ENCODE measurements at places on chromosomes 13 and 19. TPM values are rescaled to one million over a fixed set of nuclear protein-coding genes. Genes with fewer than 3 reads are reported as not detected.

The UNC13A gene
- not detected for total RNA-seq

The CD37 gene
- total RNA-seq: 6.5 TPM

The ZNF208 gene
- 25.5 TPM for total RNA-seq

The TIMM29 gene
- total RNA-seq: 17.4 TPM

DNA sequence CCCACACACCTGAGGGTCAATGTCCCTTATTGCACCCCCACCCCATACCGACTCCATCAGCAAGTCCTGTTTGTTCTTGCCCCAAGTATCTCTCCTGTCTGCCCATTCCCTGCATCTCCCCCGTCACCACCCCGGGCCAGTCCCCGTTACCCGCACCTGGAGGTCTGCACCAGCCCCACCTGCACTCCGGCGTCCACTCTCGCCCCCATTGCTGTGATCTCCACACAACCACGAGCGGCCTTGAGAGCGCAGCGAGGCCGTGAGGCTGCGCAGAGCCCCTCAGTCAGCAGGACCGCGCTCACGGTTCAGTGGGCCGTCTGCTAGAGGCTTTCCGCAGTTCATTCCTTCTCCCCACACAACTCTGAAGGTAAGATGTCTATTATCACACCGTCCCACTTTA lies 152.8 kb downstream of the KATNAL1 start:
- no peak for DNase-seq

GRCh38 chr13:49690133-49690994 lies 922 bp downstream of the EBPL start:
- DNase-seq: no peak

- DNase-seq: no peak
These were observed 11.5 kb downstream of the S1PR2 start for GRCh38 chr19:10219678-10220077.

DNA sequence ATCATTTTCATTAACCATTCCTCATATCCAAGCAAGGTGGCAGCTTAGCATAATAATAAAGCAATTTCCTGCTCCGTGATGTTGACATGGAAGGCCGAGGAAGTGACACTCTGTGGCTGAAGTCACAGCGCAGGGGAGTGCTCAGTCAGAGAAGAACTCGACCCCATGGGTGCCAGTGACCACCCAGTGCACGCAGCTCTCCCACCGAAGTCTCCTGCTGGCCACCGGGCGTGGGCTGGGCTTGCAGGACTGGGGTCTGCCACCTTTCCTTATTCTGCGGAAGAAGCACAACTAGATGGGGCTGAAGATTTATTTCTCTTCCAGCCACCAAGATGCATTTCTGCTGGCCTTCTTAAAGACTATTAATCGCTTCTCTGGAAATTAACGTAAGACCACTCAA lies 132.1 kb upstream of the SPACA7 start:
- DNase-seq: no peak

DNA sequence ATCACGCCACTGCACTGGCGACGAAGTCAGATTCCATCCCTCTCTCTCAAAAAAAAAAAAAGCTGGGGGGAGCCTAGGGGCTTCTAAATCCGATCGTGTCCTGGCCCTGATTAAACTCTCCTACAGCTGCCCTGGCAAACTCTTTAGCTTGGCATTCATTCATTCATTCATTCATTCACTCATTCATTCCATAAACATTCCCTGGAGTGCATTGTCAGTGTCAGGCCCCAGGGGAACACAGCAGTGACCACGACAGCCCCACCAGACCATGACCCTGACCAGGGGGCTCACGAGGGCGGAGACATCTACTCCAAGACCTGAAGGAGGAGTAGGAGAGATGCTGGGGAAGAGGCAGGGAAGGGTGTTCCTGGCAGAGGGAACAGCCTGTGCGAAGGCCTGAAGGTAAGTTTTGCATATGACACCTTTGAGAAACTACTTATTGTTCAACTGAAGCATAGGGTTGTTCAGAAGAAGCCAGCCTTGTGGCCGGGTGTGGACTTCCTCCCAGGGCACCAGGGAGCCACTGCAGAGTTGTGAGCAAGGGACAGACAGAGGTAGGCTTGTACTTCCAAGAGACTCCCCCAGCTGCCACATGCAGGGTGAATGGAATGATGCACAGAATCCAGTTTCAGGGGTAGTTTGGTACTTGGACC lies 24.5 kb downstream of the CEACAM16 start:
- DNase-seq: no peak

DNA sequence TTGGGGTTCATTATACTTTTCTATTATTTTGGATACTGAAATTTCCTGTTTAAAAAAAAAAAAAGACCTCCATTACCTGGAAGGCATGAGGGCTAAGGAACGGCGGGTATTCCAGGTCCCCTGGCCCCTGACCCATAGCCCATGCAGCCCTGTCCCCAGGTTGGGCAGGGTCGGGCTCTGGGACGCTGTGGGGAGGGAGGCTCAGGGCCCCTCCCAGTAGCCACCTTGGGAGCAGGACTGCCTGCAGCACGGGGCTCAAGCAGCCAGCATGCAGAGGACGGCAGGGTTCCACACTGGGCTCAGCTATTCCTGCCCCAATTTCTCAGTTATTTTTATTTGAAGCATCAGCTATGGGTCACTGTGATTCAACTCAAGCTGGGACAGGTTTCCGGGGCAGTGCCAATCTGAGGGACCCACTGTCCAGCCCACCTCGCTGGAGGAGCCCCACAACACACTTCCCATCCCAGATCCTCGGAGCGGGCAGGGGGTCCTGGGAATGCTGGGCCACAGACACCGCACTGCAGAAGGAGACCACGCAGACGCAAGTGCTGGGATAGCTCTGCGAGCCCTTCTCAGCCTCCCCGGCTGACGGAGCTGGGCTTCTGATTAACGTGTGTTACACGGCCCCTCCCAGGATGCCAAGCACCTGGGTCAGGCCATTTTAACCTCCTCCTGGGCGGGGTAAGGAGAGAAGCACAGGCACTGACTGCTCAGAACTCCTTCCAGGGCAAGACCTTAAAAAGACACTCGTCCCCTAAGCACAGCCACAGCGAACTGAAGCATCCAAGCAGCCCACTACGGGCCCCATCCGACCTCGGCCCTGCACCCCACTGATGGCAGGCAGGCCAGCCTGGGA lies 60.1 kb downstream of the PEPD start:
- DNase-seq: no peak

DNA sequence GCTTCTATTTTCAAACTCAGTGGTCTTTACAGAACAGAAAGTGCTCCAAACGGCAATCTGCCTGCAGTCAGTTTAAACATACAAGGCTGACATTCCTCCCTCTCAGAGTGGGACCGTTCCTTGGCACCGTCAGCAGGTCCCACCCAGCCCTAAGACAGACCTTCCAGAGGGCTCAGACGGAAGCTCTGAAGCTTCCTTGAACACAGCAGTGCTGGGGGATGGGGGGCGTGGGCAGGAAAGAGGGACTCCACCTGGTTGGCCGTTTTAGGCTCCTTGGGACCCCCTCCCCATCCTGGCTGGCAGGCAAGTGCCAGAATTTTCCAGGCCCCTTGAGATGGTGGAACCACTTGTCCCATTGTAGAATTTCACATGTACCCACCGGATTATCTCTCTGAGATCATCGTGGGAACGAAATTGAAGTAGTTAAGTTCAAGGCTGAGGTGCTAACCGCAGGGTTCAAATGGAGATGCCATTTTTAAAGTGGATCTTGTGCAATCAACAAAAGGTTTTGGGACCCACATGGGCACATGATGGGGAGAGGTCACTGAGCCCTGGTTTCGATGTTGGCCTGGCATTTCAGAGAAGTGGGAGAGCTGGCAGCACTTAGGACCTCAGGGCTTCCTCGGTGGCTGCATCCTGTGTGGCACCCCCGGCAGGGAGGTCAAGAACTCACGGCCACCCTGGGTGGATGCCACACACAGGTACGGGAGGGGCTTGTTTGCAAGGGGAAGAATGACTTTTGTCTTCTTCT lies 46.2 kb downstream of the KLF2 start:
- peak; percentile 33 for DNase-seq

DNA sequence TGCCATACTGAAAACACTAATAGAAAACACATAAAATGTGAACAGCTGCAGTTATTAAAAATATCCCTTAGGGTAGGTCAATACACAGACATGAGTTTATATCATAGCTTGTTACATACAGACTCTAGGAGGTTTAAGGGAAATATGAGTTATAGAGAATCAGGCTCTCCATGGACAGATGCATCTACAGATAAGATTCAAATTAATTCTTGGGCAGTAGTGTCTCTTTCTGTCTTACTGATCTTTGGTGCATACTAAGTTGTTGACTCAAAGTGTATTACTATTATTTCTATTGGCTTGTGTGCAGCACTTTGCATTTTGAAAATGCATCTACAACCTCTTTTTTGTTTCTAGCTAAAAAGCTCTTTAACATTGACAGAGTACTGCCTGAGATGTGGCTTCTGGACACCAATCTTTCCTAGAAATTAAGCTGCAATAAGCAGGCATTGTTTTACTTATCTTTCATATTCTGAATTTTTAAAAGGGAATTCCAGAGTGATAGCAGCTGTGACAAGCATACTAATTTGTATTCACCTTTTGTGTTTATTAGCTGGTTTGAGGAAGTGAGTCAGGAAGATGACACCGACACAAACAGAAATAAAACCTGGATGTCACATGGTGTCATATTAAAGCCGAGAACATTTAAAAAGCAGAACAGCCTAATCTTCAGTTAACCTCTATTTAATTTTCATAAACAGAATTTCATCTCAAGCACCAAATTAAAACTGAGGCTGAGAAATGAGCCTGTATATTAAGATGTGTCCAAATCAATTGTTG lies 399.0 kb downstream of the PCDH9 start:
- no peak for DNase-seq

DNA sequence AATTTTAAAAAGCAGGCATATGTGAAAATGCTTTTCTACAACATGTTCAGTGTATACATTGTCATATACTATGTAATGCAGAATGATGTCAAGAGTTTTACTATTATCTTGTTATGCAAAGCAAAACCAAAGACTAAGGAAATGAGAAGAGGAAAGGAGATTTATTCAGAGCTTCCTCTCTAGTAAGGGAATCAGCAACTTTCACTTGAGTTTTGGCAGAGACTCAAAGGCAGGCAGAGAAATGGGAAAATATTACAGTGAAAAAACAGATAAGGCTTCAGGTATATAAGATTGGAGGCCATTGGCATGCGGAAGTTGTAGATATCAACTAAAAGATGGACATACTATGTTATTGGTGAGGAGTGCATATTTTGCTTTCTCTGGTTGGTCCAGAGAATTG lies 512.0 kb upstream of the PCDH20 start:
- no peak for DNase-seq

DNA sequence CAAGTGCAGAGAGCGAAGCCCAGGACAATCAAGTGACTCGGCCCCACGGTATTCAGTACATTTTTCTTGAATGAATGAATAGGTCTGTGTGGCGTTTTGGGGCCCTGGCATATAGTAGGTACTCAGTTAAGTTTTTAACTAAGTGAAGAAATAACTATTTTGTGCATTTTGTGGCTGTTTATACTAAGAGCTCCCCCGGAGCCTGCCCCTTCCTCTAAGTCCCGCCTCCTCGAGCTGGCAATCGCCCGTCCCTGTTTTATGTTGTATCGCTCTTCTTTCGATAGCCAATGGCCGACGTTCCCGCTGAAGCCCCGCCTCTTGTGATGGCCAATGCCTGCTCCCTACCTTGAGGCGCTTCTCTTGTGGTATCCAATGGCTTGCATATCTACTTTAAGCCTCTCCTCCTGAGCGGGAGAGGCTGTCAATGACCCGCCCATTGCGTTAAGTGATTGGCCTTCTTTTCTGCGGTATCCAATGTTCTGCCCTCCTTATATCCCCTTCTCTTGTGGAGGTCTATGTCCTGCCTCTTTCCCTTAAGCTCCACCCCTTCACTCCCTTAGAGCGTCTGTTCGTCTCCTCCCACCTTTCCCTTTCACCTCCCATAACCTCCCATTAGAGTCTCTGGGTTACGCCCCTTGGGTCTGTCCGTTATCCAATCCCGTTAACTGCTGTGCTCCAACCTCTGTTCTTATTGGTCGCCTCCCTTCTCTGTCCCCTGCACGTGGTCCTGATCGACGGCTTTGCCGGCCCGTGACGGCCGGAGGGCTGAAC lies 509 bp upstream of the HDGFL2 start:
- DNase-seq: peak; percentile 98

DNA sequence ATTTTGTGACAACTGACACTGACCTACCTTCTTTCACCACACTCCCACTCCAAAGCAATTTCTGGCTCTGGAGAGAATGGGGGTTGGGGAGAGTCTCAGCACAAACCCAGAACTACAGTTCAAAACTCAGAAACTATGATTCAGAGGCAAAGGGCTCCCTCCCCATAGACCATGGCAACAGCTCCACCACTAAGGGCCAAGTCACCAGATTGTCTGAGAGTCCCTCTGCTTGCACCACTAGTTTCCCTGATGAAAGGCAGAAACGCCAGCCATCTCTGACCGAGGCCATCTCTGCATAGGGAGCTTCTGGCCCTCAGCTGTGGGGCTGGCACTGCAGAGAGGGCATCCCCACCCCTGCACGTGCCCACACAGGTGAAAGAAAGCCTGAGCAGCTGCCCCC lies 112.4 kb upstream of the VSTM2B start:
- no peak for DNase-seq

- DNase-seq: no peak
These were observed 81.9 kb downstream of the ZNF726 start for GRCh38 chr19:23996549-23996948.

GRCh38 chr19:49544154-49544553 lies 16.4 kb downstream of the RCN3 start:
- no peak for DNase-seq

DNA sequence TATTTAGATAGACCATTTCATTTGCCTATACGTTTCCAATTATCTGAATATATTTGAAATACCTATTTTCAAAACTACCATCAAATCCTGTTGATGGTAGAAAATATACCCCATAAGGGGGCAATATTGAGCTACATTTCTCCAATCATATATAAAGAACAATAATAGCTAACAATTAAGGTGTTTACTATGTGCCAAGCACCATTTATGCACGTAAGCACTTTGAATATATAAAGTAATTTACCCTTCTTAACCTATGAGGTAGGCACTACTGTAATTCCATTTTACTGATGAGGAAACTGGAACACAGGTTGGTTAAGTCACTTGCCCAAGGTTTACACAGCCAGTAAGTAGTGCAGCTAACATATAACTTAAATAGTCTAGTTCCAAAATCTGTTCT lies 79.2 kb downstream of the UBL3 start:
- no peak for DNase-seq

DNA sequence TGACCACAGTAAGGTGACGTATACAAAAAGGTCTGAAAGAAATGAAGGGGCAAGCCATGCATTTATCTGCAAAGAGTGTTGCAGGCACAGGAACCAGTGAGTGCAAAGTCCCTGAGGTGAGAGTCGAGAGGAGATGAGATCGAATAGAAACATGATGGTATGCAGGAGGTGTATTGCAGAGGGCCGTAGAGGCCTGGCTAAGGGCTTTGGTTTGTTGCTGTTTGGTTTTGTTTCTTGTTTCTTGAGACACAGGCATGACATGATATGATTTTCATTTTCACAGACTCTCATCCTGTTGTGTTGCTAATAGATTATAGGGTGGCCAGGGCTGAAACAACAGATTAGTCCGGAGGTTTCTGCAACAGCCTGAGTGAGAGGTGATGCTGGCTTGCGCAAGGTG lies 80.4 kb downstream of the HSPH1 start:
- no peak for DNase-seq

DNA sequence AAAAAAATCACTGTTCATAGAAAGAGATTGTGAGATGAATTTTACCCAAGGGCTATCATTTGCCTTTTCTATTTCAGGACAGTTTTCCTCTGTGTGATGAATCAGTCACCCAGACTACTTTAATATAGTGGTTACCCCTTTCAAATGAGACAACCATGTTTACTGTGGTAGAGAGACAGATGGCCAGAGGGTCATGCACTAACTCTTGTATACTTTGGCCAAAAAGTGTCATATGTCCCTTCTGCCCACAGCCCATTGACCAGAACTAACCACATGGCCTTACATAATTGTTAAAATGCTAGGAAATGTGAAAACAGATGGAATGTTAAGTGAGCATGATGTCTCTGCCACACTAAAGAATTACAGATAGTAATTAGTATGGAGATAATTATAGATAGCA lies 498.7 kb downstream of the DACH1 start:
- DNase-seq: no peak
